ENCODE measurements at places on chromosomes 7 and 10.

GRCh38 chr10:96642530-96642929 lies 55.7 kb upstream of the TM9SF3 start:
- no peak for DNase-seq

GRCh38 chr10:88127269-88127668 lies 263.8 kb downstream of the PTEN start:
- DNase-seq, result no peak

- DNase-seq, result no peak
Observed at GRCh38 chr7:84801396-84801795, 385.5 kb downstream of the SEMA3D start.

- DNase-seq, result no peak
Observed at GRCh38 chr10:124026589-124026939, 66.8 kb downstream of the CHST15 start.

DNA sequence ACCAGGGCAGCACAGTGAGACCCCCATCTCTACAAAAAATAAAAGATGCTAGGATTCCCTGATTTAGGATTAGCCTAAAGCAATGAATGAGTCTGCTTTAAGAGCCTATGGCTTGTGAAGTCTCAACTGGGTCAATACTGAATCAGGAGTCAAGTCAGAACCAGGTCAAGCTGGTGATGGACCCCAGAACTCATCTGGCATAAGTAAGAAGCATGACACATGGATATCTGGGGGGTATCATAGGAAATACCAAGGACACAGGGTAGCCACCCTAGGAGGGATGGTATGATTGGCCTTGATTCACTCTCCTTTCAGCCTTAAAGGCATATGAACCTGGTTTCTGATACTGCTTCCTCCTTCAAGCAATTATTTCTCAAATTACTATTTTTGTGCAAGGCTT lies 78.4 kb upstream of the FAM133B start:
- no peak for DNase-seq

DNA sequence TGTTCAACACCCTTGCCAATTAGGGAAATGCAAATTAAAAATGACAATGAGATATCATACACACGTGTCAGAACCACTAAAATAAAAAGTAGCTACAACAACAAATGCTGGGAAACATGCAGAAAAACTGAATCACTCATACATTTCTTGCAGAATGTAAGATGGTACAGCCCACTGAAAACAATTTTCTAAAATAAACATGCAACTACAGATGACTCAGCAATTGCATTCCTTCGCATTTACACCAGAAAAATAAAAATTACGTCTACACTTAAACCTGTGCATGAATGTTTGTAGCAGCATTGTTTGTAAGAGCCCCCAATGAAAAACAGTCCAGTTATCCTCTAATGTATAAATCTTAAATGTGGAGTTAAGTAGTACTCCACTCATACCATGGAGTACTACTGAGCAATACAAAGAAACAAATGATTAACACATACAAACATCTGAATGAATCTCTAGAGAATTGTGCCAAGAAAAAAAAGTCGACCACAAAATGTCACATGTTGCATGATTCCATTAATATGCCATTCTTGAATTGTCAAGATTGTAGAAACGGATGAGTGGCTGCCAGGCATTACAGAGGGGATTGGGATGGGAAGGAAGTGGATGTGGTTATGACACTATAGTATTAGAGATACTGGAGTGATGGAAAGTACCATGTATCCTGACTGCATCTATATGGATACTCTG lies 134.6 kb upstream of the NPSR1 start:
- DNase-seq, result no peak

DNA sequence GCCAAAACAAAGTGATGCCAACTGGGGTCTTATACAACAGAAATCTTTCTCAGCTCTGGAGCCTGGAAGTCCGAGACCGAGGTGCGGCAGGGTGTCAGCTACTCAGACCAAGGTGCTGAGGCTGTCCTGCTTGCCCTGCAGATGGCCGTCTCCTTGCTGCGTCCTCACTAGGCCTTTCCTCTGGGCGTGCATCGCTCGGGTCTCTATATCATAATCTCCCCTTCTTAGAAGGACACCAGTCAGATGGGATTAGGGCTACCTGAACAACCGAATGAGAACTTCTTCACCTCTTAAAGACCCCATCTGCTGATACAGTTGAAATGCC lies 244.7 kb downstream of the EBF3 start:
- no peak for DNase-seq

DNA sequence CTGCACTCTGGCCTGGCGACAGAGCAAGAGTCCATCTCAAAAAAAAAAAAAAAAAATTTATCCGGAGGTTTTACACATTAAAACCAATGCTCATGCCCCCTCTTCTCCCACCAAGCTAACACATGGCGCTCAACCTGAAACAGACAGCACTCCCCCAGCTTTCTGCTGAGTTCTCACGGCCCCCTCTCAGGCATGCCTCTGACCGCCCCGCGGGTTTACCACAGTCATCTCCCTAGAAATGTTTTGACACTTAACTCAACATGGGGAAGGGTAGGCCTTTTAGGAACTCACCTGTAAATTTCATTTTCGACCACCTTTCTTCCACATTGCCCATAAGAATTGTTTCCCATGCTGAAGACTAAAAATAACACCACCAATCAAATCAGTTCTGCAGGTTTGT lies 9.3 kb downstream of the RCC1L start:
- no peak for DNase-seq

- DNase-seq, result no peak
Observed at GRCh38 chr7:28362812-28363211, 49.5 kb upstream of the CREB5 start.

DNA sequence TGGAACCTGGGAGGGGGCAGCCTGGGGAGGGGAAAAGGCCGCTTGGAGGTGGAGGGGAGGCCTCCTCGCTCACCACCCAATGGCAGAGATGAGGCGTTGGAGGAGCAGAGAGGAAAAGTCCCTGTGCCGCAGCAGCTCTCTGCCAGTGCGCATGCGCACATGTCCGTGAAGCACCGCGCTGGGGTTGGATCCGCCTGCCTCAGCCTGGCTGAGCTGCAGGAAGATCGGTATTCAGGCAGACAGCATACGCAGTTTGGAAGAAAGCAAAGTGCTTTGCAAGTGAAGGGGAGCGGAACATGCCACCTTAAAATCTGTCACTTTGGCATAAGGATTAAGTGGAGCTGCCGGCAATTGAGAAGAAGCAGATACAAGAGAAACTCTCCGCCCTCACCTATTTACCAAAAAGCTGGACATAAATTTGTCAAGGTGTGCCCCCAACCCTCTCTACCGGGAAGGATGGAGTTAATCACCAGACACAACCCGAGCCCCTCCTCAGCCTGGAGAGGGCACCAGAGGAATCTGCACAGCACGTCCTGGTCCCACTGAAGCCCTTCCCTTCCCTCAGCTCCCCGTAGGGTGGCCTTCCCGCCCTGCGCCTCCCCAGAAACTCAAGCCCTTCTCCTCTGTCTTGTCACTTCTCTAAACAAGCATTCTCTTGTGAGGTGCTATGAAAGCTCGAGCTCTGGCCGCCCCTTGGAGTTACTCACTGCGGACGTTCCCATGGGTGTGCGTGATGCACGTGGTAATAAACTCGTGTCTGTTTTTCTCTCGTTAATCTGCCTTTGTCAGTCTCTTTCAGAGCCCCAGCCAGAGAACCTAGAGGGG lies 32.2 kb upstream of the TMEM72 start:
- no peak for DNase-seq

DNA sequence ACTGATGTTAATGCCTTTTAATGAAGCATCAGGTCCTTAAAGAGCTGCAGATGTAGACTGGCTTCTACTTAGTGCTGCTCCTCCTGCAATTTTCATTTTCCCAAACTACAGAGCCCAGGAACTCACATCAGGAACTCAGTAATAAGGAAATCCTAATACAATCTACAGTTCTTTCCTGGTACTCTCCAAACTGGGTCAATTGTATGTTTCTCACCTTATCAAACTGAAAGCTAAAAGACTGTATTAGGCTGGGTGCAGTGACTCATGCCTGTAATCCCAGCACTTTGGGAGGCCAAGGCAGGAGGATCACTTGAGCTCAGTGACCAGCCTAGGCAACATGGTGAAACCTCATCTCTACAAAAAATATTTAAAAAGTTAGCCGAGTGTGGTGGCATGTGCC lies 54.4 kb upstream of the DNAJB12 start:
- DNase-seq, result no peak

DNA sequence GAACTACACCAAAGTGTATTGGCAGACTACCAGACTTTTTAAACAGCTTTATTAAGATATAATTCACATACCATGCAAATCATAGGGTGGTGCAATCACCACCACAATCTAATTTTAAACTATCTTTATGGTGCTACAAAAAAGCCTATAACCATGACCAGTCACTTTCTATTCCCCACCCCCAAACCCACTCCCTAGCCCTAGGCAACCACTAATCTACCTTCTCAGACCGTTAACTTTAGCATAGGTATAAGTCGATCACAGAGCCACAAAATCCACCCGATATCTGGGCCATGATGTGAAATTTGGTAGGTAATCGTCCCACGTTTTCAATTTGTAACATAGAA lies 536 bp upstream of the POM121 start:
- no peak for DNase-seq

GRCh38 chr10:71193516-71193915 lies 18.9 kb upstream of the UNC5B start:
- no peak for DNase-seq

GRCh38 chr10:97785731-97786130 lies 13.9 kb upstream of the SFRP5 start:
- DNase-seq, result no peak

GRCh38 chr7:70678621-70679251 lies 453.2 kb upstream of the GALNT17 start:
- DNase-seq, result no peak

- no peak for DNase-seq
Observed at GRCh38 chr7:83879063-83879462, 230.1 kb upstream of the SEMA3E start.

DNA sequence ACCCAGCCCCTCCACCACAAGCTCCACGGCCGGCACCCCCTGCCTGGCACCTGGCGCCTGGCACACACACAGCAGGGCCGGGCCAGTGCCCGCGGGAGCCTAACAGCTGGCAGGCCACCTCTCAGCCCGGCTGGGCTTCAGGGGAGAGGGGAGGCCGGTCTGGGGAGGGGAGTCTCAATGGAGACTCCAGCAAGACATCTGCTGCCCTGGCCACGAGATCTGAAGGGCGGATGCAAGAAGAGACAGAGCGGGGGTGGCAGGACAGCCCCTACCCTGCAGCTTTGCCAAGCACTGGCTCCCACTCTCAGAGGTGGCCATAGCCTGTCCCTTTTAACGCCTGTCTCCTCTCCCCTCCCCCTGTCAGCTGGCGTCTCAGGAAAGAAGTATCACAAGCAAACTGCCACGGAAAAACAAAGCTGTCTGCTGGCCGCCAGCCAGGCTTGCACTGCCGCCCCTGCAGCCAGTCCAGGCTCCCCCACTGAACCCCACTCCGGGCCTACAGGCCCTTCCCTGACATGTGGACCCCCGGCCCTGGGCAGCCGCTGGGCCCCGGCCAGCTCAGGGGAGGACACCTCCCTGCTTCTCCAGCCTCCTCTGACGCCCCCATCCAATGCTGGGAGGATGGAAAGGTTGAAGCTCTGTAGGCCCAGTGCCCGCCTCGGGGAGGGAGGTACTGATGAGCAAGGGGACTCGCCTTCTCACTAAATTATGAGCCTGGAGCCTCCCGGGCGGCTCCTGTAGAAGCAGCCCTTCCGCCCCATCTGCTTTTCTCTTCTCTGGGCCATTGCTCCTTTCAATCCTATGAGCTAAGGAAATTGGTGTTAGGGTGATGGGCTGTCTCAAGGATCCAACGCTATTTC lies 178.4 kb downstream of the ARHGAP12 start:
- no peak for DNase-seq

GRCh38 chr10:122348512-122348911 lies 26.0 kb upstream of the PLEKHA1 start:
- no peak for DNase-seq

- DNase-seq, result no peak
Observed at GRCh38 chr10:104957178-104957841, 316.2 kb downstream of the SORCS3 start.

- no peak for DNase-seq
Observed at GRCh38 chr10:36612436-36612835, 513.0 kb upstream of the ANKRD30A start.

GRCh38 chr7:131646203-131646602 lies 89.8 kb upstream of the PODXL start:
- no peak for DNase-seq

DNA sequence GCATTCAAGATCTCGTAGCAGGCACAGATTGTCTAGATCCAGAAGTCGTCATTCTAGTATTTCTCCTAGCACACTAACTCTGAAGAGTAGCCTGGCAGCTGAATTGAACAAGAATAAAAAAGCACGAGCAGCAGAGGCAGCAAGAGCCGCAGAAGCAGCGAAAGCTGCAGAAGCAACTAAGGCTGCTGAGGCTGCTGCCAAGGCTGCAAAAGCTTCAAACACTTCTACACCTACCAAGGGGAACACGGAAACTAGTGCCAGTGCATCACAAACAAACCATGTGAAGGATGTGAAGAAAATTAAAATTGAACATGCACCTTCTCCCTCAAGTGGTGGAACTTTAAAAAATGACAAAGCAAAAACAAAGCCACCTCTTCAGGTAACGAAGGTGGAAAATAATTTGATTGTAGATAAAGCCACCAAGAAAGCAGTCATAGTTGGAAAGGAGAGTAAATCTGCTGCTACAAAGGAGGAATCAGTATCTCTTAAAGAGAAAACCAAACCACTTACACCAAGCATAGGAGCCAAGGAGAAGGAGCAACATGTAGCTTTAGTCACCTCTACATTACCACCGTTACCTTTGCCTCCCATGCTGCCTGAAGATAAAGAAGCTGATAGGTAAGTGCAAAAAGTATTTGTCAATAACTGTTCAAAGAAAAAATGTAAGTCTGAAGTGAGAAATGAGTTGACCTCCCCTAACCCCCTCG lies 37.7 kb downstream of the CDK13 start:
- no peak for DNase-seq

GRCh38 chr7:94393246-94394108 lies 1.2 kb upstream of the COL1A2 start:
- DNase-seq, result no peak

DNA sequence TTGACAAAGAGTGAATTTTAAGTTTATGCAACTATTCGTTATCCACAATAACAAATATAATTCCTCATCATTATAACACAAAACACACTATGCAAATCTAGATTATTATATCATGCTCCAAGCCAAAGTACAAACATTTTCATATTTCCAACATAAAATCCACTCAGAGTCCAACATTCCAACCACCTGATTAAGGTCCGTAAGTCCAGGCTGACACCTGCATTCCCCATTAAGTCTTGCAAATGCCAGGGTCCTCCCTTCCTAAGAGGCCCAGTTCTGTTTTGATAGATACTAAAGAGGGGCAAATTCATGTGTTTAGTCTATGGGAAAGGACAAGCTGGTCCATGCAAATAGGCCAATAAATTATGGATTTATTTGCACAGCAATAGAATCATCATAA lies 206.1 kb downstream of the POU6F2 start:
- DNase-seq, result no peak

DNA sequence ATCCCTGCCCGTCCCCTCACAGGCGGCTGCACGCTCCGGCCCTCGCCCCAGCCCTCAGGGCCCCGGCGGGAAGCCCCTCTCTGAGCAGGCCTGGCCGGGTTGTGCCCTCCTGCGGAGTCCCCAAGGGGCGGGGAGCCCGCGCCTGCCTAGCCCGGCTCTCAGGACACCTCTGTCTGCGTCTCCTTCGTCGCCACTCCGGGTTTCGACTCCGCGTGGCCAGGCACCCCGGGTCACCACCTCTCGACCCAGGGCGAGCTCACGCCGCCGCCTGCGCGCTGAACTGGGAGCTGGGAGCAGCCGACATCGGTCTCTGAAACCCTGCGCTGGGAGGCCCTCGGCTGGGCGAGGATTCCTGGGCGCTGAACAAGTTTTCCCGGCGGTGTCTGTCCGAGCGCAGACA lies 6.2 kb upstream of the OGDHL start:
- DNase-seq, result no peak

- DNase-seq, result no peak
Observed at GRCh38 chr7:151336027-151336708, 5.4 kb upstream of the NUB1 start.

Measured in cortex of kidney (tissue), 1 donor.